Activated CD8-positive, alpha-beta memory T cell treated with anti-CD3 and anti-CD28 coated beads, Interleukin-2, amount 10 ng/mL, durations not matched to agents 7 days and 5 days (primary cell): ENCODE measurements at places on chromosomes 3 and 15.

- H3K27ac ChIP-seq, result no peak overlapping the region
- peaks cover 9% of the 10 kb centered on the region for H3K36me3 ChIP-seq
- H3K4me3 ChIP-seq, result no peak overlapping the region
These were observed 21.4 kb upstream of the CELF6 start for GRCh38 chr15:72341361-72341760.

GRCh38 chr3:171908731-171909130, 65.6 kb downstream of the TMEM212 start:
- peaks cover 5% of the 10 kb centered on the region for H3K27me3 ChIP-seq
- H3K4me1 ChIP-seq, result no peaks in the 10 kb centered on the region
- no peaks in the 10 kb centered on the region for H3K36me3 ChIP-seq

GRCh38 chr3:170869645-170870593, at the start of gene RPL22L1:
RPL22L1 (minus strand) TSS chr3:170870195; CDS start chr3:170870167, 28 bp downstream.
- DNase-seq, result peak; percentile 97
- H3K4me3 ChIP-seq, result peak within 1 kb of the TSS; percentile 88
- H3K4me1 ChIP-seq, result peaks cover 21% of the 10 kb centered on the region
- peak within 1 kb of the TSS; percentile 91 for H3K27ac ChIP-seq

DNA sequence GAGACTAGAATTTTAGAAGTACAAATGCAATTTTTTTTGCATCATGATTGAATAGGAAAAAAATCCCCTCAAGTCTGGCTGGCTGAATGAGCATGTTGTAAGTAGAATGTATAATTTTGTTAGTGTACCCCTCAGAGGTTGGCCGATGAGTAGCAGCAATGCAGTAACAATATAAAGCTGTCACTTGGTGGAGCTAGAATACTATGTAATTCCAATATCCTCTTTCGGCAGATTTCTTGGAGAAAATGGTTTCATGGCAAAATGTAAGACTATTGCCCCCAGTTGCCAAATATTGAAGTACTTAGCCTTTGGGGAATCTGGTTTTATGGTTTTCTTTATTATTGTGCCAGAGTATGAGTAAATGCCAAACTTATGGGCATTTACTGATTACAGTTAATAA, 39.8 kb upstream of the SGO1 start:
- H3K4me3 ChIP-seq, result no peak overlapping the region
- H3K27ac ChIP-seq, result no peak overlapping the region
- no peaks in the 10 kb centered on the region for H3K36me3 ChIP-seq
- H3K4me1 ChIP-seq, result no peaks in the 10 kb centered on the region

DNA sequence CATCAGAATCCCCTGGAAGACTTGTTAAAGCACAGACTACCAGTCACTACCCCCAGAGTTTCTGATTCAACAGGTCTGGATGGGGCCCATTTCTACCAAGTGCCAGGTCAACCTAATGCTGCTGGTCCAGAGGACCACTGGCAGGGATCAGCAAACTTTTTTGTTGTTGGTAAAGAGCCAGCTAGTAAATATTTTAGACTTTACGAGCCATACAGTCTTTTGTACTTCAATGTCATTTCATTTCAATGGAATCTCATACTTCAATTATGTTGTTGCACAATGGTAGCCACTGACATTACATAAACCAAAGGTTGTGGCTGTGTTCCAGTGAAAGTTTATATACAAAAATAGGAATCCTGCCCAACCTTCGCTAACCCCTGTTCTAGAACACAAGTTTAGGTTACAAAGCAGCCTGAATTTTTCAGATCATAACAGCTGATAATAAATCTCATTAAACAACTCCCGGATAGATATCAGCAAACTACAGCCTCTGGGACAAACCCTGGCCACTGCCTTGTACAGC, 28.7 kb downstream of the ULK4 start:
- no peaks in the 10 kb centered on the region for H3K27me3 ChIP-seq
- no peak for DNase-seq
- no peak overlapping the region for H3K27ac ChIP-seq
- H3K4me1 ChIP-seq, result no peaks in the 10 kb centered on the region
- H3K36me3 ChIP-seq, result peaks cover 30% of the 10 kb centered on the region
- no peak overlapping the region for H3K4me3 ChIP-seq

- H3K4me3 ChIP-seq, result no peak overlapping the region
- no peak for DNase-seq
- peaks cover 3% of the 10 kb centered on the region for H3K36me3 ChIP-seq
- H3K27ac ChIP-seq, result no peak overlapping the region
- H3K27me3 ChIP-seq, result peaks cover 5% of the 10 kb centered on the region
- peaks cover 10% of the 10 kb centered on the region for H3K4me1 ChIP-seq
These were observed 114.5 kb downstream of the NUP210 start for GRCh38 chr3:13305623-13306022.

GRCh38 chr3:38739396-38739689, 76.7 kb downstream of the SCN10A start:
- H3K27ac ChIP-seq, result no peak overlapping the region
- no peak for DNase-seq

GRCh38 chr3:77786216-77786615, 746.3 kb downstream of the ROBO2 start:
- no peak for DNase-seq
- no peak overlapping the region for H3K27ac ChIP-seq
- H3K27me3 ChIP-seq, result no peaks in the 10 kb centered on the region
- no peaks in the 10 kb centered on the region for H3K4me1 ChIP-seq

- H3K36me3 ChIP-seq, result peaks cover 2% of the 10 kb centered on the region
- H3K27ac ChIP-seq, result no peak overlapping the region
- no peak overlapping the region for H3K4me3 ChIP-seq
- no peak for DNase-seq
- H3K4me1 ChIP-seq, result peaks cover 8% of the 10 kb centered on the region
These were observed 64.3 kb downstream of the OXSM start for GRCh38 chr3:25854214-25854613.

DNA sequence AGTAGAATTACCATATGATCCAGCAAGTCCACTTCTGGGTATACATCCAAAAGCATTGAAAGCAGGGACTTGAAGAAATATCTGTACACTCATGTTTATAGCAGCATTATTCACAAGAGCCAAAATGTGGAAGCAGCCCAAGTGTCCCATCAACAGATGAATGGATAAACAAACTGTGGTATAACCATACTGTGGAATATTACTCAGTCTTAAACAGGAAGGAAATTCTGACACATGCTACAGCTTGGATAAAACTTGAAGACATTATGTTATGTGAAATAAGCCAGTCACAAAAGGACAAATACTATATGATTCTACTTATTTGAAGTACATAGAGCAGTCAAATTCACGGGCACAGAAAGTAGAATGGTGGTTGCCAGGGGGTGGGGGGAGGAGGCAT, 91.2 kb downstream of the HMG20A start:
- H3K4me1 ChIP-seq, result peaks cover 10% of the 10 kb centered on the region
- H3K27me3 ChIP-seq, result no peaks in the 10 kb centered on the region
- DNase-seq, result no peak
- H3K4me3 ChIP-seq, result no peak overlapping the region

DNA sequence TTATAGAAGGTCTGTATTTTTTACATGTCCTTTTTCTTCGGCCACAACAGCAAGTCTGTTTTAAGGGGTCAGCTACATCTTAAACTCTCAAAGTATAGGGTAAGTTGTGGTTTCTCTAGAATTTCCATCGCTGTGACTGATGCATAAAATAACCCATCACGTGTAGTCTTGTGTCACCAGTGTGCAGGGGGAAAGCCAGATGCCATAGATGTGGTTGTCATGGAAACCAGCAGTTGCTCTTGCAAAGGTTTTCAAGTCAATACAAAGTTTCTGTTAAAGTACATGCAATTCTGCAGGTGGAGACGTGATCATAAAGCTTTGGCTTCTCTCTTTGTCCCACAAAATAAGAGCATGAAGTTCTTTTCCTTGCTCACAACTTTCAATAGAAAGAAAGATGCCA, 210.3 kb upstream of the ONECUT1 start:
- H3K27ac ChIP-seq, result no peak overlapping the region
- no peaks in the 10 kb centered on the region for H3K36me3 ChIP-seq
- no peak for DNase-seq
- peaks cover 3% of the 10 kb centered on the region for H3K27me3 ChIP-seq

DNA sequence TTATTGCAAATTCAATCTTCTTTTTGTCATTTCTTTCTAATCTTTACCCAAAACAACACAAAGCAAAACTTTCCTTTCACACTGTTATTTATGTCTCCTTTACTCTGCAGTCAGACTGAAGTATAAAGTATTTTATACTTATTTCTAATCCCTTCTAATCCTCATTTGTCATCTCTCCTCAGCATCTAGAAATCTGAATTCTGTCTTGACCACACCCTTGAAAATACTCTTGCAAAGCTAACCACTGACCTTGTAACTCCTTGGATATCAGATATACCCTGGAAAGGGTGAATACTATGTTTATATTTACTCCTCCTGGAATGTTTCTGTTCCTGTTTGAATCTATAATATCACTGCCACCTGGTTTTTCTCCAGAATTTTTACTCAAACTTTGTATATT, 481.1 kb downstream of the ZNF385D start:
- no peaks in the 10 kb centered on the region for H3K36me3 ChIP-seq
- no peak overlapping the region for H3K27ac ChIP-seq
- H3K4me1 ChIP-seq, result no peaks in the 10 kb centered on the region
- DNase-seq, result no peak
- no peak overlapping the region for H3K4me3 ChIP-seq

GRCh38 chr15:101406526-101407195, 82.8 kb downstream of the PCSK6 start:
- H3K4me1 ChIP-seq, result peaks cover 2% of the 10 kb centered on the region
- no peak overlapping the region for H3K4me3 ChIP-seq
- DNase-seq, result no peak

DNA sequence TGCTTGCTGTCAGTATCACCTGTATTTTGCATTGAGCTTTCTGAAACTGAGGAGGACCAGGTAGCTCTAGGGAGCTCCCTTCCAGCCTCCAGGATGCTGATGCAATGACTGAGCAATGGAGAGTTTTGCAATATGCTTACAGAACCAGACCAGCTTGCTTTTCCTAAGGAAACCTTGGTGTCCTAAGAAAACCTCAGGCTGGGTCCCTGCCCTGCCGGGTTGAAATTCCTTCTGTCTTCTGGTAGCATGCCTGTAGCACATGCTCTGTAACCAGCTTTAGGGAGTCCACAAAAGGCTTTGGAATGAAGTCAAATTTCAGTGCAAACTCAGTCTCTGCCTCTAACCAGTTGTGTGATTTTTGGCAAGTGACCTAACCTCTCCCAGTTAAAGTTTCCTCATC, 65.8 kb upstream of the GSK3B start:
- peaks cover 5% of the 10 kb centered on the region for H3K36me3 ChIP-seq
- no peak overlapping the region for H3K27ac ChIP-seq
- H3K4me1 ChIP-seq, result no peaks in the 10 kb centered on the region
- peaks cover 17% of the 10 kb centered on the region for H3K27me3 ChIP-seq

GRCh38 chr15:90294601-90295269, 29.3 kb downstream of the NGRN start:
- peaks cover 10% of the 10 kb centered on the region for H3K27me3 ChIP-seq
- H3K36me3 ChIP-seq, result no peaks in the 10 kb centered on the region
- peaks cover 23% of the 10 kb centered on the region for H3K4me1 ChIP-seq

DNA sequence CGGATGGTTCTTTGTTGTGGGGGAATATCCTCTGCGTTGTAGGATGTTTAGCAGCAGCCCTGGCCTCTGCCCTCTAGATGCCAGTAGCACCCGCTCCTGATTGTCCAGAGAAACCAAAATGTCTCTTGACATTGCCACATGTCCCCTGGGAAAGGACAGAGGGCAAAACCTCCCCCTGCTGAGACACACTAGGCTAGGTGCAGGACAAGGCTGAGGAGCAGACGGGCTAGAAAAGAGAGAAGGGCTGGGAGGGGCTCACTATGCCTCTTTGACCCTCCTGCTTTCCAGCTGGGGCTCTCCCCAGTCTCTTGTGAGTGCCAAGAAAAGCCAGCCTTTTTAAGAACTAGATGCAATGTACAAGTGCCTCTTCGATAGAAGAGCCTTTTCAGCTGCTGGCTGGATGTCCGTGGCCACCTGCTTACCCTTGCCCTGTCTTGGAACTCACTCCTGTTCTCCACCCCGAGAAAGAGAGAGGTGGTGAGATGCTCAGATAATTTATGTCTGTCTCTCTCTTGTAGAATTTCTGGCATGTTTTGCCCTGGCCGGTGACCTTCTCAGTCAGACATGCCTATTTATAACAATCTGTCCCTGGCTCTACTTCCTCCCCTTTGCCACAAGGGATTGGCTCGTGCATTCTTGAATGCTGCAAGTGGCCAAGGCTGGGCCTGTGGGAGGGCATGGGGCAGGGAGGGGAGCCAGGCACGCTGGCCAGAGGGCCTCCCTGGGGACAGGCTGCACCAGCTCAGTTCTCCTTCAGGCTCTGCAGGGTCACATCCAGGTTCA, 142.6 kb downstream of the RPLP1 start:
- no peaks in the 10 kb centered on the region for H3K36me3 ChIP-seq
- no peak overlapping the region for H3K27ac ChIP-seq
- peaks cover 17% of the 10 kb centered on the region for H3K27me3 ChIP-seq
- no peak overlapping the region for H3K4me3 ChIP-seq
- no peak for DNase-seq

DNA sequence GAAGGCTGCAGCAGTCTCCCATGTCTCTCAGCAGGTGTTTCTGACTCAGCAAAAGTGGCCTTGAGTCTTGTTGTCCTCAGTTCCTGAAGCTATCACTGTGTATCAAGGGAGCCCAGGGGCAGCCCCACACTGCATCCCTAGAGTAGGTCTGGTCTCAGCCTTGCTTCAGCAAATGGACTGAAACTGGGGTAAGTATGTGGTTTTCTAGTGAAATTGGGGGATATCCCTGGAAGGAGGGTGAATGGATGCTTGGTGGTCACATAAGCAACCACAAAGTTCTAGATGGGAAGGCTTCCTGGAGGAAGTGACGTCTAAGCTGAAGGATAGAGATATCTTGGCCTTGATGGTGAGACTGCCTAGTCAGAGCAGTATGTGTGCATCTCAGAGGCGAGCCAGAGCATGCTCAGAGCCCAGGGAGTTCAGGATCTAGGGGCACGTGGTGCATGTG, 38.4 kb downstream of the TMEM158 start:
- H3K36me3 ChIP-seq, result no peaks in the 10 kb centered on the region
- H3K4me1 ChIP-seq, result peaks cover 47% of the 10 kb centered on the region
- peaks cover 16% of the 10 kb centered on the region for H3K27me3 ChIP-seq
- H3K4me3 ChIP-seq, result no peak overlapping the region

- H3K4me3 ChIP-seq, result no peak overlapping the region
- H3K27me3 ChIP-seq, result no peaks in the 10 kb centered on the region
- H3K36me3 ChIP-seq, result peaks cover 4% of the 10 kb centered on the region
- H3K27ac ChIP-seq, result no peak overlapping the region
These were observed 31.6 kb upstream of the UBE2Q2 start for GRCh38 chr15:75811626-75812025.

DNA sequence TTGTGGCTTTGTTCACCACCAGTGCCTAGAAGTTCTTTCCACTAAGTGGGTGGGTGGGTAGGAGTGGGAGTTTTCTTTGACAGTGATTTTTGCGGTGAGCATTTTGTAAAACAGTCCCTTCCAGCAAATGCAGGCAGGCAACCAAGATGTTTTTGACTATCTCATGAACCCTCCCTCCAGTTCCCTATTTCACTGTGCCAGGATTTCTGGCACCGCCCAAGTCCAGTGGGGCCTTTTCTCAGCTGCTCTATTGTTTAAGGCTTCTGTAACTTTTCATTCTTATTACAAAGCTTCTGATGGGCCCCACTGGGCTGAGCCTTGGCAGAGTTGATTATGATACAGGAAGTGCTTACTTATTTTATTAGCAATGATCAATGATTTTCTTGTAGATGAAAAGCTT, 236.0 kb downstream of the EDEM1 start:
- H3K27ac ChIP-seq, result no peak overlapping the region
- no peak for DNase-seq
- no peak overlapping the region for H3K4me3 ChIP-seq
- no peaks in the 10 kb centered on the region for H3K4me1 ChIP-seq
- no peaks in the 10 kb centered on the region for H3K36me3 ChIP-seq
- H3K27me3 ChIP-seq, result peaks cover 3% of the 10 kb centered on the region
